ENCODE measurements at places on chromosomes 16 and 17. TPM values are rescaled to one million over a fixed set of nuclear protein-coding genes. Genes with fewer than 3 reads are reported as not detected.
A peak's percentile ranks its signal among the peaks of the same experiment; 100 is the strongest.

- peaks cover 14% of the 10 kb centered on the region for H3K4me1 ChIP-seq
- no peak overlapping the region for H3K27ac ChIP-seq
- no peaks in the 10 kb centered on the region for H3K27me3 ChIP-seq
These were observed 47.2 kb downstream of the RGS9 start for GRCh38 chr17:65184235-65184959.

DNA sequence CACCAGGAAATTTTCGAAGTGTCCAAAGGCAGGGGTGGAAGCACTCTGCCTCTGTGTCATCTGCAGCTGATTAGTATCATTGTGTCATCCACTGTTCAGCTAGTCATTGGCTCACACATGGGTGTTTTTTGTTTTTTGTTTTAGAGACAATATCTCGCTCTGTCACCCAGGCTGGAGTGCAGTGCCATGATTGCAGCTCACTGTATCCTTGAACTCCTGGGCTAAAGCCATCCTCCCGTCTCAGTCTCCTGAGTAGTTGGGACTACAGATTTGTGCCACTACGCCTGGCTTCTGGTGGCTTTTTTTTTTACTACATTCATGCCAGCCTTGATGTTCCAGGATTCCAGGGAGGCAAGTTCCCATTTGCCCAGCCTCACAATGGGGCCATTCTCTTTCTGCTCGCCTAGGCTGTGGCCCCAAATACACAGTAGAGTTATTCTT, 32.5 kb upstream of the MYO18A start:
- no peak for DNase-seq
- H3K4me1 ChIP-seq: no peaks in the 10 kb centered on the region
- H3K36me3 ChIP-seq: no peaks in the 10 kb centered on the region
- no peak overlapping the region for H3K27ac ChIP-seq
- no peaks in the 10 kb centered on the region for H3K27me3 ChIP-seq

The CA5A gene
- total RNA-seq: not detected

GRCh38 chr16:27564224-27564623, 14.3 kb downstream of the KATNIP start:
- H3K4me1 ChIP-seq: no peaks in the 10 kb centered on the region
- H3K36me3 ChIP-seq: no peaks in the 10 kb centered on the region
- no peak overlapping the region for H3K27ac ChIP-seq
- DNase-seq: no peak
- no peaks in the 10 kb centered on the region for H3K27me3 ChIP-seq

- H3K27ac ChIP-seq: no peak overlapping the region
- H3K36me3 ChIP-seq: no peaks in the 10 kb centered on the region
- no peaks in the 10 kb centered on the region for H3K27me3 ChIP-seq
- H3K4me1 ChIP-seq: peaks cover 7% of the 10 kb centered on the region
- no peak for DNase-seq
- H3K4me3 ChIP-seq: no peak overlapping the region
These were observed 112.1 kb downstream of the C16orf78 start for GRCh38 chr16:49485663-49486062.

DNA sequence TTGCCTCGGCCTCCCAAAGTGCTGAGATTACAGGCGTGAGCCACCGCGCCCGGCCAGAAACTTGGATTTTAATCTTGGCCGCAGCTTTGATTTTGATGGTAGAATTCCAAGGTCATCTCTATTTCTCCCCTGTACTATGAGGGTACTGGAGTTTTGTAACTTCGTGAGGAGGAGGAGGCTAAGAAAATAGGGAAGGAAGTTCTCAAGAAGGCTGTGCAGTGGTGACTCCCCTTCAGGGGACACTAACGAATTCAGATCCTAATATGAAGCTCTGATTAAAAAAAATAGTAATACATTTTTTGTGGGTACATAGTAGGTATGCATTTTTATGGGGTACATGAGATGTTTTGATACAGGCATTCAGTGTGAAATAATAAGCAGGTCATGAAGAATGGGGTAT, 55.9 kb downstream of the LDHD start:
- H3K27me3 ChIP-seq: no peaks in the 10 kb centered on the region
- no peak for DNase-seq
- peaks cover 30% of the 10 kb centered on the region for H3K4me1 ChIP-seq
- no peak overlapping the region for H3K27ac ChIP-seq
- no peaks in the 10 kb centered on the region for H3K36me3 ChIP-seq
- no peak overlapping the region for H3K4me3 ChIP-seq

The PPP1R9B gene
- 103 TPM for total RNA-seq

- no peak overlapping the region for H3K27ac ChIP-seq
- H3K4me1 ChIP-seq: peaks cover 20% of the 10 kb centered on the region
- no peaks in the 10 kb centered on the region for H3K27me3 ChIP-seq
- DNase-seq: peak; percentile 84
These were observed 2.7 kb downstream of the CENPX start for GRCh38 chr17:82019690-82020571.

DNA sequence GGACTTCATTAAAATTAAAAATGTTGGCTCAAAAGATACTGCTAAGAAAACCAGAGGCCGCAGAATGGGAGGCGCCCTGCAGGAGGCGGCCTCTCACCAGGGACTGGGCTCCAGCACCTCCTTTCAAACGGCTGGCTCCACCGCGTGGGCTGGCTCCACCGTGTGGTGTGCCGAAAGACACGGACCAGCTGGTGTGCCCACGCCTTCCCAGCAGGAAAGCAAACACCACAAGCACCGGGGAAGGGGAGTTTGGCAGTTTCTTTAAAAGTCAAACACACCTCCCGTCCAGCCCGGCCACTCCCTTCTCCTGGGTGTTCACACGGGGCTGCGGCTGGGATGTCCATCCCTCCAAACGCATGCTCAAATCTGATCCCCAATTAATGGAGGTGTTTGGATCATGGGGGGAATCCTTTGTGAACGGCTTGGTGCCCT, 13.9 kb downstream of the HAGH start:
- no peak overlapping the region for H3K4me3 ChIP-seq
- peaks cover 52% of the 10 kb centered on the region for H3K36me3 ChIP-seq
- H3K4me1 ChIP-seq: peaks cover 12% of the 10 kb centered on the region
- H3K27me3 ChIP-seq: no peaks in the 10 kb centered on the region
- H3K27ac ChIP-seq: no peak overlapping the region

- no peaks in the 10 kb centered on the region for H3K27me3 ChIP-seq
- H3K36me3 ChIP-seq: no peaks in the 10 kb centered on the region
- DNase-seq: no peak
These were observed 425.1 kb downstream of the UTP18 start for GRCh38 chr17:51685287-51685909.

- no peaks in the 10 kb centered on the region for H3K4me1 ChIP-seq
- no peaks in the 10 kb centered on the region for H3K27me3 ChIP-seq
- no peak for DNase-seq
- no peak overlapping the region for H3K4me3 ChIP-seq
These were observed 93.9 kb downstream of the MSI2 start for GRCh38 chr17:57350266-57350665.

- no peak for DNase-seq
- H3K4me1 ChIP-seq: no peaks in the 10 kb centered on the region
- H3K27ac ChIP-seq: no peak overlapping the region
These were observed 30.9 kb downstream of the C17orf75 start for GRCh38 chr17:32311028-32311536.

DNA sequence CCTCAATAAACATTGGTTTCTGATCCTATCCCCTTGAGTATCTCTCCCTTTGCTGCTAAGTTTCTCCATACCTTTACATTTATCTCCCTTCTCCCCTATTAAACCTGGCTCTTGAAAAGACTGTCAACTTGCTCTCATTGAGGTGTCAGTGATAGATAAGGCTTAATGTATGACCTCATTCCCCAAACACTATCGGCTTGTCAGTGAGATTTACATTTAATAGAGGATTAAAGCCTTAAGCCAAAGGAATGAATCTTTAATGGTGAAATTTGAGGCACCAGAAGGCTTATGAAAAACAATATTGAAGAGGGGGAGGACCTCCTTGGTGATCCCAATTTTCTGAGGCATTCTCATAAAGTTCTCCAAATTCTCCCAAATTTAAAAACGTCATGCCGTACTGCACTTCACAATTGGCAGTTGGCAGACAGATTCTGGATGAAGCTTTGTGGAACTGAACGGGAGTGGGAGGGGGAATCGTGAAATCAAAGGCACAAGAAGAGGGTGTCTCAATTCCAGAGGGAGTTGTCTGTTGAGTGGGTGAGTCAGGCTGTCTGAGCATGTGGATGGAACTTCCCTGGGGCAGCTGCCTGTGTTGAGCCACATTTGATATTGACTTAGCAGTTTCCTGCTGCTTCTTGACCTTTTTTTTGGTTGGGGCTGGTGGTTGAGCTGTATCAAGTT, 478.8 kb downstream of the NPIPA7 start:
- DNase-seq: no peak
- H3K4me3 ChIP-seq: no peak overlapping the region
- H3K27me3 ChIP-seq: peaks cover 8% of the 10 kb centered on the region
- no peaks in the 10 kb centered on the region for H3K4me1 ChIP-seq
- H3K27ac ChIP-seq: no peak overlapping the region

The TPSG1 gene
- total RNA-seq: 2.3 TPM

GRCh38 chr16:72474501-72475123, 302.7 kb upstream of the PMFBP1 start:
- H3K36me3 ChIP-seq: no peaks in the 10 kb centered on the region
- H3K27ac ChIP-seq: no peak overlapping the region
- no peaks in the 10 kb centered on the region for H3K4me1 ChIP-seq

GRCh38 chr16:73610160-73610559, 562.2 kb upstream of the ZFHX3 start:
- no peak for DNase-seq
- no peaks in the 10 kb centered on the region for H3K36me3 ChIP-seq
- H3K27me3 ChIP-seq: peaks cover 21% of the 10 kb centered on the region
- H3K27ac ChIP-seq: no peak overlapping the region

The STARD3 gene
- total RNA-seq: 78.2 TPM

- H3K27me3 ChIP-seq: no peaks in the 10 kb centered on the region
- H3K27ac ChIP-seq: no peak overlapping the region
- H3K4me3 ChIP-seq: no peak overlapping the region
- DNase-seq: no peak
- H3K36me3 ChIP-seq: peaks cover 7% of the 10 kb centered on the region
- H3K4me1 ChIP-seq: no peaks in the 10 kb centered on the region
These were observed 70.5 kb upstream of the GNG13 start for GRCh38 chr16:870856-871561.

DNA sequence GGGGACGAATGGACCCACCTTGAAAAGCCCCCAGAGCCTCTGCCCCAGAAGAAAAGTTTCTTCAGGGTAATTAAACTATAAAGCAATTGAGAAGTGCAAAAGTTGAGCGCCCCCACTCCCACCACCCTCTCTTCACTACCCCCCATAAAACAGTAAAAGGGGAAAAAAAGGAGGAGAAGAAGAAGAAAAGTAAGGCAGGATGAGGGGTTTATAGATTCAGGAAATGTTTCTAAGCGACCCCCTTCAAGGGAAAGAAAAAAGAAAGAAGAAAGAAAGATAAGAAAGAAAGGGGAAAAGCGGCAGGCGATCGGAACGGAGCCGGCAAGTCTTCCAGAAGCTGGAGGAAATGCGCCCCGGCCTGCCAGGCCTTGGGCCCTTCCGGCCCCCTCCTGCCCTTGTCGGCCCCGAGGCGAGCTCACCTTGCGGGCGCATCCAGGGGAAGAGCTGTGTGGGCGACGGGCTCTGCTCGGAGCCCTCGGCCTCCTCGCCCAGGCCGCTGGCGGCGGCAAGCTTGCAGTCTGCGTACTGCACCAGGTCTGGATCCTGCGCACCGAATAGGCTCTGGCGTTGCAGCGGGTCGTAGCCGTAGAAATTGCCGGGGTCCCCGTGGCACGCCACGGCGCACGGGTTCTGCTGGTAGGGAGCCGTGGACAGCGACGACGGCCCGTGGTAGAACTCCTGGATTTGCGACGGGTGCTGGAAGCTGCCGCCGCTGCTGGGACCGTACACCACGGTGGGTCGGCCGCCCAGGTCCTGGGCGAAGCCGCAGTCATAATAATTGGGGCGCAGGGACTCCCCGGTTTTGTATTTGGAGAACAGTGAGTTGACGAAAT, 1.0 kb downstream of the HOXB8 start:
- H3K4me1 ChIP-seq: peaks cover 29% of the 10 kb centered on the region
- no peaks in the 10 kb centered on the region for H3K36me3 ChIP-seq
- no peak overlapping the region for H3K4me3 ChIP-seq
- H3K27me3 ChIP-seq: peaks cover 95% of the 10 kb centered on the region

DNA sequence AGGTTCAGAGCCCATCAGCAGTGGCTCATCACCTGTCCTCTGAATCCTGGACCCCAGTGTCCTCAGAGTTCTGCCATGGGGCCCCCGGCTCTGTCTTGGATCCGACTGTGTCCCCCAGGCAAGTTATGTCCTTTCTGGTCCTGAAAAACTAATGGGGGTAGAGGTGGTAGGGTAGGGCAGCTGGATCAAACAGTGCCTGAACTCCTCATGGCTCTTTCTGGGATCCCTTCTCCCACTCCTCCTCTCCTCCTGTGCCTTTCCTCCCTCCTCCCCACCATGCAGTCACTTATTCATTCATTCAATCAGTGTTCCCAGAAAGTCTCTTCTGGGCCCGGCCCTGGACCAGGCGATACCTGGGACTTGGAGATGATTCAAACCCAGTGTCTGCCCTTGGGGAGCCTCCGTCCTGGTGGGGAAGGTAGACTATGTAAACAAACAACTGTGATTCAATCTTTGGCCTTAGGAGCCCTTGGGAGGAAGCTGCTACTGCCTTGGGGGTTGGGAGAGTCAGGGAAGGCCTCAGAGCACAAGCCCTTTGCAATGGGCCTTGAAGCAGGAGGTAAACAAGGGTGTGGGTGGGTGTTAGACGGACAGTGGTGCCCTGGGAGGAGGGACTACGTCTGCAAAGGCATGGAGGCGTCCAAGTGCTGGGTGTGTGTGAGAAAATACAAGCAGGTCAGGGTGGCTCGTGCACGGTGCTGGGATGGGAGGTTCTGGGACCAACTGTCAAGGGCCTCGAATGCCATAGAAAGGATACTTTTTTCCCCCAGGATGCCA, 6.4 kb upstream of the FAM83G start:
- H3K4me1 ChIP-seq: no peaks in the 10 kb centered on the region
- DNase-seq: no peak
- H3K36me3 ChIP-seq: no peaks in the 10 kb centered on the region
- H3K27ac ChIP-seq: no peak overlapping the region
- no peaks in the 10 kb centered on the region for H3K27me3 ChIP-seq
- no peak overlapping the region for H3K4me3 ChIP-seq

- DNase-seq: no peak
- peaks cover 28% of the 10 kb centered on the region for H3K36me3 ChIP-seq
- peak overlapping the region; percentile 87 for H3K4me3 ChIP-seq
- peak overlapping the region; percentile 89 for H3K27ac ChIP-seq
- H3K27me3 ChIP-seq: no peaks in the 10 kb centered on the region
These were observed 1.0 kb downstream of the UTP4 start for GRCh38 chr16:69133373-69133954.

GRCh38 chr17:8656693-8657092, 26.2 kb upstream of the MYH10 start:
- H3K27ac ChIP-seq: no peak overlapping the region
- no peaks in the 10 kb centered on the region for H3K4me1 ChIP-seq
- no peak for DNase-seq
- H3K4me3 ChIP-seq: no peak overlapping the region
- H3K27me3 ChIP-seq: peaks cover 2% of the 10 kb centered on the region
- no peaks in the 10 kb centered on the region for H3K36me3 ChIP-seq

GRCh38 chr17:77893144-77894044, 65.1 kb upstream of the TNRC6C start:
- no peak overlapping the region for H3K4me3 ChIP-seq
- H3K27me3 ChIP-seq: no peaks in the 10 kb centered on the region
- H3K27ac ChIP-seq: no peak overlapping the region
- no peaks in the 10 kb centered on the region for H3K36me3 ChIP-seq
- no peaks in the 10 kb centered on the region for H3K4me1 ChIP-seq

- H3K4me3 ChIP-seq: no peak overlapping the region
- no peak for DNase-seq
- no peaks in the 10 kb centered on the region for H3K36me3 ChIP-seq
- H3K4me1 ChIP-seq: no peaks in the 10 kb centered on the region
These were observed 13.9 kb downstream of the GNGT2 start for GRCh38 chr17:49196520-49196919.

Data from upper lobe of right lung (tissue), 1 donor.